ENCODE measurements at places on chromosomes 16 and 17.

- peak; percentile 14 for DNase-seq
Observed at GRCh38 chr17:74513987-74514631, 17.2 kb downstream of the CD300LB start.

GRCh38 chr16:57892447-57893096 is 78.4 kb downstream of the CNGB1 start:
- DNase-seq, result no peak

DNA sequence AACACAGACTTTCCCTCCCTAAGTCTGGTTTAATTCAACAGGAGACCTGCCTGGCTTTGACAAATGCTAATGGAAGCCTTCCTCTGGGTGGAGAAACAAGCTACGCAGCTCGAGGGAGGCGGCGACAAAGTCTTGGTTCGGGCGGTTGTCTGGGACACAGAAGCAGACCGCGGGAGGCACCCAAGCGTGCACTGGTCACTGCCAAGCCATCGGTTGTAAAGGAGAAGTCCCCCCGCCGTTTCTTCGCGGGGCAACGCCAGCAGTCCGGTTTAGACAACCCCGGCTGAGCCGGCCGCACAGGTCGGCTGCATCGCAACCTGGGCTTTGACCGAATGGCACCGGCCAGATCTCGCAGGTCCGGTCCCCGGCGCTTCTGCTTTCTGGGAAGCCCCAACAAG is 586 bp downstream of the GLYR1 start:
- no peak for DNase-seq

DNA sequence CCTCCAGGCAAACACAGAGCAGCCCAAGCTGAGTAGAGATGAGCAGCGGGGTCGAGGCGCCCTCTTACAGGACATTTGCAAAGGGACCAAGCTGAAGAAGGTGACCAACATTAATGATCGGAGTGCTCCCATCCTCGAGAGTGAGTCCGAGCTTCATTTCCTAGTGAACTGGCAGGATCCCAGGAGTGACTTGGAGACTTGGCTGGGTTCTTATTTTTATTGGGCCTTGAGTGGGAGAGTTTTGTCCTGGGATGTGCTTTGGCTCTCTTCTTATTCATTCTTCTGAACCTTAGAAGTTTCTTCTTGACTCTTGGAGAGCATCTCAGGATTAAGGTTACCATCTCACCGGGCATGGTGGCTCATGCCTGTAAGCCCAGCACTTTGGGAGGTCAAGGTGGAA is 27.2 kb upstream of the CDC6 start:
- no peak for DNase-seq

GRCh38 chr17:38800237-38800760 is 943 bp upstream of the PIP4K2B start:
- DNase-seq, result no peak

- DNase-seq, result no peak
Observed at GRCh38 chr17:77409282-77410161, 268.8 kb downstream of the SEC14L1 start.

GRCh38 chr16:35207059-35207999 is 1747.9 kb downstream of the TP53TG3F start:
- DNase-seq, result no peak

GRCh38 chr17:40307001-40307730 is 1.8 kb upstream of the RARA start:
- DNase-seq, result no peak

GRCh38 chr16:21617607-21618006 is 18.2 kb downstream of the METTL9 start:
- no peak for DNase-seq

DNA sequence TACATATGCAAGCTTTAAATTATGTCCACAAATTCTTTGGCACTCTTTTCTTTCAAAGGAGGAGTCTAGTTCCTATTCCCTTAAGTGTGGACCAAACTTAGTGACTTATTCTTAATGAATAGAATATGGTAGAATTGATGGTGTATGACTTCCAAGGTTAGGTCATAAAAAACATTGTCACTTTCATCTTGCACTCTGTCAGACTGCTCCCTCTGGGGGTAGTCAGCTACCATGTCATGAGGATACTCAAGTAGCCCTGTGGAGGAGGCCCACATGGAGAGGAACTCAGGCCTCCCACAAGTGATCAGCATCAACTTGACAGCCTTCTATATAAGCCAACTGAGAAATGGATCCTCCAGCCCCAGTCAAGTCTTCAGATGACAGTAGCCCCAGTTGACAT is 58.0 kb upstream of the SCNN1B start:
- no peak for DNase-seq

GRCh38 chr17:29977836-29978235 is 36.4 kb downstream of the EFCAB5 start:
- DNase-seq, result no peak

DNA sequence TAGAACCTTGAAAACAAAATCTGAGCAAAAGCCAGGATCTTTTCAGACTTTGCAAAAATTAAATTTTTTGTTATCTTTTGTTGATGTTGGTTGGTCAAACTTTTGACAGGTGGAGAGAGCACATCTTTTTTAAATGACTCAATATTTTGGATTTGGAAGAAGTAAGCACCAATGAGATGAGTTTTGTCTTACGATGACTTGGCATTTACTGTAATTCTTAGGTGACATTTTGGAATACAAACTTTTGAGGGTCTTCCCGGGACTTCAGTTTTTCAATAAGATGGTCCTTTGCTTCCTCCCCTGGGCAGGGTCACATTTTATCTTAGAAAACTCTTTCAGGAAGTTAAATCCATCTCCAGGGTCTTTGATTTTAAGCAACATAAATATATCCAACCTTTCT is 423.9 kb downstream of the HS3ST3B1 start:
- no peak for DNase-seq

- DNase-seq, result no peak
Observed at GRCh38 chr16:26111900-26112299, 420.1 kb downstream of the HS3ST4 start.

GRCh38 chr17:43846963-43847371 is at the start of gene CD300LG:
Gene CD300LG, plus strand, starts transcription at chr17:43847176. Its CDS starts 41 bp downstream, at chr17:43847217.
- no peak for DNase-seq

DNA sequence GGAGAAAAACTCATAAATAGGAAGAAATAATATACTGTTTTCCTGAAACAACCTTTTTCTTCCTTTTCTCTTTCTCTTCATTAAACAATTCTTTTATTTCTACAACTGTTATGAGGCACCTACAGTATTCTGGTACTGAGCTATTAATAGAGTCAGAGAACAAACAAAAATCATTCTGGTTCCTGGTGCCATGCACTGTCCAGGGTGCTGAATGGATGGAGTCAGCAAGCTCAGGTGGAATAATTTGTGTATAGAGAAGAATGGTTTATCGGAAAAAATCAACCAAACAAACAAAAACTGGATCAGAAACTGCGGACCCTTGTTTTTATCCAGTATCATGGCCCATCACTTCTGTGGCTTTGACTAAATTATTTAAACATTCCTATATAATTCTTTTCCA is 430.3 kb upstream of the GOT2 start:
- no peak for DNase-seq

DNA sequence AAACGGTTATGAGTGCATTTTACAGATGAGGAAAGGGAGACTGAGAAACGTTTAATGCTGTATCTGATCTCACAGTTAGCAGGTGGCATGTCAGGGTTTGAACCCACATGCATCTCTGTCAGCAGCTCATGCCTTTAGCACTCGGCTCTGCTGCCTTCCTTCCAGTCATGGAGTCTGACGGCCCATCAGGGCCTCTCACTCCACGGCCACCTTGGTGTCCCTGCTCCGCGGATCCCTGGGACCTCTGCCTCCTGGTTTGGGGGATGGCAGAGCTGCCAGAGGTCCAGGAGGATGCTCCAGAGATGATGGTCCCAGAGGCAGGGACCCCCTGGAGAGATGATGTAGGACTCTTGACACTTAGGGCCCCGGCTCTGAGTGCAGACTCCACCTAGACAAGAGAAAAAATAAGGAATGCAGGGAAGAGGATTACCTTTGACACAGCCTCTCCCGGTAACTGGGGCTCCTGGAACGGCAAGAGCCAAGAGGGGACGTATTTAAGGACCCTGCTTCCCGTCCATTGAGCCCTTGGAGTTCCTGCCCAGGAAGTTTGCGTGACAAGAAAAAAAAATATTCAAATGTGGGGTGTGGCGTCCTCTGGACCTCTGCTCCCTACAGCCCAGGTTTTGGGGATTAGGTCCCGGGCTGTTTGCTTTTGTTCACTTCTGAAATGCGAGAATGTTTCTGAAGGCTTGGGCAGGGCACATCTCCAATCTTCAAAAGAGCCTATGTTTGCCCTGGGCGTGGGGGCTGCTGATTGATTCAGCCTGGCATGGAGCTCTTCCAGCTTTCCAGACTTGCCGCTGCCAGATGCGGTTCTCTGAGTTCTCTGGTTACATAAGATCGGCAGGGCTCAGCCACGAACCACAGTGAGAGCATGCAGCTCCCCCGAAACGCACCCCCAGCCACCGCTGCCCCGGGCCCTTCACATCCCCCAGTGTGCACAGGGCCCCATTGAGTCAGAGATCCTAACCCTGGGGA is at the start of gene ALDH3A1:
Gene ALDH3A1 (minus strand): TSS at position 470 of the 978 bp plus-strand sequence. CDS start 3,169 bp downstream, outside the sequence.
- no peak for DNase-seq

Measured in CD4-positive, alpha-beta T cell (primary cell).